Stimulated activated CD8-positive, alpha-beta memory T cell treated with anti-CD3 and anti-CD28 coated beads, Interleukin-4, amount 100 ng/mL, for 1 hour (primary cell): ENCODE measurements at places on chromosomes 3 and 15.

GRCh38 chr3:173548261-173548660, 150.7 kb downstream of the NLGN1 start:
- DNase-seq = no peak

DNA sequence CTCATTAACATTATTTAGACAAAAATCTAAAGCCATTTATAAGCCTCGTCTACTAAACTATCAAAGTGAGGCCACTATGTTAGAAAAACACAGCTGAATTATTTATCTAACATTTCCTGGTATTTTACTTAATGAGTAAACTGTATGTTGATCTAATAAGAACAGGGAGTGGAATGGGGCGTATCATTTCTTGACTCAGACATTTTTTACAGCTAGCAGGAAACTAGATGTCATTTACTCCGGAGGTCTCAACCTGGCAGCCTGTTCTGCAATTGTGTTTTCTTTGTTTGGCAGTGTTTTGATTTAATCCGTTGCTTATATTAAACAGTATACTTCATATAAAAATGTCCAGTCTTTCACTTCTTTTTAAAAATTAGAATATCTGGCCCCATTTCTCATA, 79.1 kb upstream of the ABI3BP start:
- DNase-seq = no peak

GRCh38 chr3:134186391-134186790, 64.3 kb downstream of the RYK start:
- no peak for DNase-seq

GRCh38 chr15:80577552-80578205, 117.4 kb upstream of the ABHD17C start:
- no peak for DNase-seq

DNA sequence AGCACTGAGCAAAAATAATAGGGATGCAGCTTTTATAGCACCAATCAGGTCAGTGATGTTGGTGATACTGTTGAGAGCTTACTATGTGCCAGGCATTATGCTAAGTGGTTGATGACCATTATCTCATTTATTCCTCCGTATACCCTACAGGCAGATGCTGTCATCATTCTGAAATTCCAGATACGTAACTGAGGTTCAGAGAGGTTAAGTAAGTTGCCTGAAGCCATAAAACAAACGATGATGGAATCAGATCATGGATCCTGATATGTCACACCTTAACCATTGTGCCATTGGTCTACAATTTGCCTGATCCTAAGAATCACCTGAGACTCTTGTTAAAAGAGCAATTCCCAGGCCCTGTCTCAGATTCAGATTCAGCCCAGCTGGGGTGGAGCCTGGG, 49.5 kb downstream of the ST6GAL1 start:
- DNase-seq = no peak

DNA sequence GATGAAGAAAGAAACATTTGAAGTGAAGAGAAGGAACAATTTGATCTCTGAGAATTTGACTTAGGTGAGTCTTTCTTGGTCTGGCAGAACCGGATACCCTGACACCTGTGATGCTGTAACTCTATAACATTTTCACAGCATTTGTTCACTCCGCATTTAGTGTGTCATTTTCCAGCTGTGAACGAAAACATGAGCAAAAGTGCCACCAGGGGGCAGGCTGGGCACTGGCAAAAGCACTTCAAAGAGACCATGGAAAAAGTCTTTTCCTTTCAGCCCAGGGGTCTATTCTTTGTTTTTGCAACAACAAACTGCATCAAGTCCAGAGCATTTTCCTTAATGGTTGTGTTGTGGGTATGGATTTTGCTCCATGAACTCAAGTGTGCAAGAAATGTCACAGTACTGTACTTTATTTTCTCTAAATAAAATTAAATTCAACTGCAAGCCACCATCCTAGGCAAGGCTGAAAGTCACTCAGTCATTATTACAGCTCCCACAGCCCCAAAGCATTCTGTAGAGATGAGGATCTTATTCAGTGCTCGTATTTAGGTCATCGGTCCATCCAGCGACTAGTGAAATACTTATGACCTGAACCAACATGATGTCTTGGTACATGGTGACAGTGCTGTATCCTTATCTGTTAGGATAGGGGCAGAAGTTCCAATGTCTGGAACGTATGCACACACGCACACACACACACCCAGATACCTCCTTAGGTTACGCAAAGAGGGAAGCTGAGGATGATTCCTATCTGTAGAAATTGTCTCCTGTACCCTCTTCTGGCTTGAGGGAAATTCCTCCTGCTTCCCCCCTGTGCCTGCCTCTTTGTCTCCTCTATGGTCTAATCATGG, 125.5 kb downstream of the GADL1 start:
- peak; percentile 44 for DNase-seq

DNA sequence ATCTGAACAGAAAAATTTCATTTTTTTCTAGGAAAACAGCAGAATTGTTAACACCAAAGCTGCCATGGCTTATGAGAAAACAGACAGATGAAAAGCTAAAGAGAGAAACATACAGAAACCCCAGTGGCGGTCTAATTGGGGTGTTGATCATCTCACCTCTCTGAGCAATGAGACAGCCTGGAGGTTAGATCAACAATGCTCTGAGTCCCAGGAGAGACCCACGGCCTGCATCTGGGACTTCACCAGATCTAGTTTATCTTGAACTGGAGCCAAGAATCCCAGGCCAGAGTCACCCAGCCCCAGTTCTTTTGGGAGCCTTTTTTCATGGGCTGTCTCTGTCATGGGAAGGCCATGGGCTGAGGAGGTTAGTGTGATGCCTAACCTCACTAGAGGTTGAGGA, 3.5 kb upstream of the GALNT15 start:
- DNase-seq = no peak

DNA sequence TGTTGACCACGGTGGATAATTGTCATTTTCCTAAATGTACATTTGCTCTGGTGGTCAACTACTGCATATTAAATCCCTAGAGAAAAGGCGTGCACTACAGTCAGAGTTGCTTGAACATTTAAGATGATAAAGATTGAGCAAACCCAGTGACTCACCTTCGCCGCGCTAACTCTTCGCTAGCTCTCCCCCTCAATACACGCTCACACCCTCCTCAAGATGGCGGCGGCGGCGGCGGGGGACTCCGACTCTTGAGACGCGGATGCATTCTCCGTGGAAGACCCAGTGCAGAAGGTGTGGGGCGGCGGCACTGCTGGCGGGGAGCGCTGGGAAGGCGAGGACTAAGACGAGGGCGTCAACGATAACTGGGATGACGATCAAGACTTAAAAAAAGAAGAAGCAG, 79.8 kb upstream of the PFN2 start:
- no peak for DNase-seq

DNA sequence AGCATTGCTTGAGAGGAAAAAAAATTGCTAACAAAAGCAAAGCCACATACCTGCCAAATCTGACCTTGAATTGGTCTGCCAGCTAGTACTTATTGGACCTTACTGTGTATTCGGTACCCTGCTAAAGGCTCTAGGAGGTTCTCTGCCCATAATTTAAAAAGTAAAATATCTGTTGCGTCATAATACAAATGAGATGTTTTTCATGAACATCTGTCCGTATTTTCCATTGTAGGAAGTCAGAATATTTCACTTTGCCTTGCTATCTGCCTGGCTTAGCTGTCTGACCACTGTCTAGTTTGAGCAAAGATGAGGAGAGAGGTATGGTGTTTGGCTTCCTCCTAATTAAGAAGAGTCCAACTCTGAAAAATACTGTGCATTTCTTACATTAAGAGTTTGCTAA, 10.8 kb upstream of the C3orf20 start:
- DNase-seq = no peak

DNA sequence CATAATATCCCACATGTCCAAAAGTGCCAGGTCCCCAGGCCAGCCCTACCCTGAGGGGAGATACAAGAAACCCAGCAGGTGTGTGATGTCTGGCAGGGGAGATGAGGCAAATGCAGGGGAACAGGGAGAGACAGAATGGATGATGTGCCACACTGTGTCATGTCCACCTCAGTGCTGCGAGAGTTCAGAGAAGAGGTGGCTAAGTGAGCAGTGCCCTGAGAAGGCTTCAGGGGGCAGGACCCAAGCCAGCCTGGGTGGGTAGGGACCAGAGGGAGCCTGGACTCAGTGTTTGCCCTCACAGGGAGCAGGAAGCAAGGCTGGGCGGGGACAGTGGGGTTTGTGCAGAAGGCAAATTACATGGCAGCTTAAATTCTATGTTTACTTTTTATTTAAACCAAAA, 61.2 kb downstream of the KLHL6 start:
- DNase-seq = no peak

DNA sequence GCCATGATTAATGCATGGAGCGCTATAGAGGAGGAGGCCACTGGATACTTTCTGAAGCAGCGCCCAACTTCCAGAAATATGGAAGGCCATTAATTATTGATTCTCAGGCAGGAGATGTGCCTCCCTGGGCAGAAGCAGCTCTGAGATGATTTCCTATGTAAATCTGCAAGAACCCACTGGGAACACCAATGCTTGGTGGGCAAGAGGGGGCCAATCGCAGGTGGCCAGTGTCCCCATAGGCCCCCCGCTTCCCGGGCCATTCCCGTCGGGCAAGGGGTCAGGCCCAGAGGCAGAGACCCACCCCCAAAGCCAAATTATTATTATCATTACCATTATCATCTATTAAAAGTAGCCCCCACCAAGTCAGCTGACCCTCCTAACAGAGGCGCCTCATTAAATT, 288.0 kb upstream of the TLE3 start:
- no peak for DNase-seq

DNA sequence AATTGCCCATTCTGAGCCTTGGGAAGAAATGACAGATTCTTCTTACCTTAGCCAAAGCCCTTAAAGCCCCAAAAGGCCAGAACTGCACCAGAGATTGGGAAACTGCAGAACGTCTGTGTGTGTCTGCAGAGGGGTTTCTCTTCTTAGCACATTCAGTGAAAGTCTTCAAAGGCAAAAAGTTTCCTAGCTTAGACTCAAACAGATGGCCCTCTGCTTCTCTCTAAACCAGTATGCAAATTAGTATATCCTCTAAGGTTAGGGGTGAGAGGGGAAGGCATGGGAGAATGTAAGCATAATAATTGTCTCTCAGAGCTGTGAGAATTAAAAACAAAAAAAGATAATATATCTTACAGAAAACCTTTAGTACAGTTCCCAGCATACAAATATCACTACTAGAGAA, 334.0 kb upstream of the MCTP2 start:
- DNase-seq = no peak

DNA sequence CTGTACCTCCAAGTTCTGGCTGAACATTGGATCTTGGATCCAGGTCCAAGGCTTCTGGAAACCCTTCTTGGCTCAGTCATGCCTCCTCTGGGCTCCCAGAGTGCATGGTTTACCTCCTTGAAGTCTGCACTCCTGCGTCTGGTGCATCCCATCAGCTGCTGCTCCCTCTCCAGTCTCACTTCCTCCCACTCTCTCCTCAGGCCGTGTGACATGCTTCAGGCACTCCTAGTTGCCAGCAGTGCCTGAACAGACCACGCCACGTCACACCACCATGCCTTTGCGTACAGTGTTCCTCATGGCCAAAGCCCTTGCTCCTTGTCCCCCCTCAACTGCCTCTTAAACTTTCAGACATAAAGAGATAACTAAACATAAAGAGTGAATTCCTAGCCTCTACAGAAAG, 5.7 kb downstream of the GPR27 start:
- no peak for DNase-seq
